ENCODE measurements at places on chromosomes 6 and 20.

DNA sequence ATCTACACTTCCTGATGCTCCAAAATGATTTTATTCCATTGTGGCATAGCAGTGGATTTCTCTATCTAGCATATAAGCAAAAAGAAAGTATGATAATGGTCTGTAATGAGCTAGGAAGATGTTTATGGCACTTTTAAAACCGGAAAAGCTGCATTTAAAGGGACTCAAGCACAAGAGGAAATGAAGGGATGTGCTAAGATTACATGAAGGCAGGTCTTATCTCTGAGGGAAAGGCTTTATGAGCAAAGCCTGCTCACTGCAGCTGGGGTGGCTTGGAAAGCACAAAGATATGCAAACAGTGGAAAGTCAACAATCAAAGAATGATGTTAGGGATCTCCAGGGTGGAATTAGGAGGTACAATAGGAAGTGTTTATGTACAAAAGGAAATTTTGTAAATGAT, 138.2 kb downstream of the TENT5A start:
- DNase-seq = no peak

GRCh38 chr6:24445704-24446103, 43.0 kb downstream of the MRS2 start:
- DNase-seq = no peak

GRCh38 chr6:20909621-20910020, 375.4 kb downstream of the CDKAL1 start:
- DNase-seq = no peak

GRCh38 chr6:30348957-30349356, 4.0 kb downstream of the RPP21 start:
- DNase-seq = no peak

GRCh38 chr6:44193307-44193910, 23.3 kb upstream of the MYMX start:
- DNase-seq = no peak

DNA sequence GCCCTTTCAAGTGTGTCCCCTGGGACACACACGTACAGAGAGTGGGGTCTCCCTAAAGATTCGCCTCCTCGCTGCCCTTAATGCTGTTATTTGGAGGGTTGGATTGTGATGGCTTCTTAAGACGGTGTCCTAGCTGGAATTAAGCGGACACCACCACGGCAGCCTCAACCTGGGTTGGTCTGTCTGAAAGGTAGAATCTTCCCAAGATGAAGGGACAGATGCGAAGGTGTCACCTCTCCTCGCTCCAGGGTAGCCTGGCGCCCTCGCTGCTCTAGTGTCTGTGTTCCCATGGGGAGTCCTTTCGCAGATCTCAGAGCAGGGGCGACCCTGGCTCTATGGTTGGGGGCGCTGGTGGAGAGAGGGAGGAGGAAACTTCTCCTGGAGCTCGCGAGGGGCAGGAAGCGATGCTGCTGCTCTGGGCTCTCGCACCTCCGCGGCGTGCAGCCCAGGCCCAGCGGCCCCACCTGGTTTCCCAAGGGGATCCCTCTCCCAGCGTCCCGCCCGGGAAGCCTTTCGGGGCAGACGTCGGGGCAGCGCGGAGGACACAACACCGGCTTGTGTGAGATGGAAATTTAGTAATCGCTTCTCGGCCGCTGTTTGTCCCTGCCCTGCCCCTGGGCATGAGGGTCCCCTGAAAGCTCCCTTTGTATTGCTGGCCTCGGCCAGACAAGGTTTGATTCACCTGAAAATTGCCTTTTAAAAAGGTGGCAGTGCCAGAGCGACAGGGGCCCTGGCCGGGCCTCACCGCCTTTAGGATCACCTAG, 1.7 kb downstream of the RSPO3 start:
- no peak for DNase-seq

- no peak for DNase-seq
These were observed 42.2 kb downstream of the CDH26 start for GRCh38 chr20:60000271-60001042.

GRCh38 chr6:43262000-43262779, 18.9 kb downstream of the TTBK1 start:
- no peak for DNase-seq

GRCh38 chr6:157462956-157463742, 82.2 kb downstream of the ZDHHC14 start:
- DNase-seq = no peak

DNA sequence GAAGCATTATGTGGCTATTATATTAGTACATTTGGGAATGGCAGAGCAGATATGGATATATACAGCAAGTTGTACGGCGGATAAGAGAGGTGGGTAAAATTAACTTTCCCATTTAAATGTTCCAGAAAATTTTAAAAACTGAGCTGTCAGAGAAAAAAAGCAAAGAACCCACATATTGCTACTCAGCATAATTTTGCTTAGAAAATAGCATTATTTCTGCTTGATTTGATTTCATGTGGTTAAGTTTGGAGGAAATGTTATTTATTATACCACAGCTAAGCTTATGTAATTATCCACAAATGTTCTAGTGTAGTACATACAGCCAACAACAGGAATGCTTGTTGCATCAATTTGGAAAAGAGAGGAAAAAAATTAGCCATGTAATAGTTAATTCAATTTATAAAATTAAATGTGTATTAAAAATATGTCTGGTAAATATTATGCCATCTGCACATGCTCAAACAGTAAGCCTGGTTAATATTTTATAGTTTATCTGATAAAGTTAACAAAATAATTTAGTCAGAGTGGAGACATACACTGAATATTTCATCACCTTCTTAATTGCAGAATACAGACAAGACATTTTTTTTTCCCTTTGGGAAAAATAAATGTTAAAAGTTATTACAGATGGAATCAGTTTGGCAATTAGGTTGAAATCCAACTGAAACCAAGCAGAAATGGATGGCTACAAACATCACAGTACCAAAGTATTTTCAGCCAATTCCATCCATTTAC, 172.1 kb upstream of the ID4 start:
- DNase-seq = no peak

DNA sequence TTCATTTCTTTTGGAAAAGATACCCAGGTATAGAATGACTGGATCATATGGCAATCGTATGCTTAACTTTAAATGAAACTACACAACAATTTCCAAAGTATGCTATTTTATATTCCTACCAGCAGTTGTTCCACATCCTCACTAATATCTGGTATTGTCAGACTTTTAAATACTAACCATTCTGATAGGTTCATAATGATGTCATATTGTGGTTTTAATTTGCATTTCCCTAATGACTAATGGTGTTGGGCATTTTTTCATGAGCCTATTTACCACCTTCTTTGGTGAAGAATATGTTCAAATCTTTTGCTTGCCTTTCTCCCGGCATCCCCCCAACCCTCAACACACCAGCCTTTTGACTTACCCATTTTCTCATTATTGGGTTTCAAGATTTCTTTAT, 96.2 kb upstream of the HMGN3 start:
- DNase-seq = no peak

DNA sequence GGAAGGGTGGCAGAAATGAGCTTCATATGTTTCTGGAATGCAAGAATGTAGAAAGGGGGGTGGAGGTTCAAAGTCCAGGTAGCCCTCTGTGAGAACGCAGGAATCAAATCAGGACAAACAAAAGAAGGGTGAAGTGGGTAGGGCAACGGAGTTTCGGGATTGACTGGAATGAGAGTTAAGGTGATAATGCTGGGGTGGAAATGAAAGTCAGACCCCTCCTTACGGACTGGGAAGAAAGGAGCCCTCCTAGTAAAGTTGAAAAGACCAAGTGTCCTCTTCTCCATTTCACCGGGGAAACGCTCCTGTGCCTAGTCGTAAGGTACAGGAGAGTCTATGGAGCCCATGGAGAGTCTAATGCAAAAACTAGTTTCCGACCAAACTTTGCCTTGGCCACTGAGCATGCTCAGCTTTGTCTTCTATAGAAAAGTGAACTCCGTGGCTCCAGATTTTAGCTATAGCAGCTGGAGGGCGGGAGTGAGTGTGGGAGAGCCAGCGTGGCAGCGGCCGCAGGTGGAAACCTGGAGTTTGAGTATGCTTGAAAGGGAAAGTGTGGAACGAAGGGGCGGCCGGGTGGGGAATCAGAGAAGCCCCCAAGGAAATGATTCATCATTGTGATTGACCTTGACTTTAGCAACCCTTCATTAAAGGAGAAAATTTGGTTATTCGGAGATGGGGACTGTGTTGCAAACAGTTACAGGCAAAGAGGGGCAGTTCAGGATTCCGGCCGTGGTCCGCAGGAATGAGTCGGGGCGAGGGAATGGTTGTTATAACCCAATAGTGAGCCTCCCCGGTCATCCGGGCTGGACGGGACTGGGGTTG, 1.3 kb upstream of the LRRC1 start:
- DNase-seq = peak; percentile 82

DNA sequence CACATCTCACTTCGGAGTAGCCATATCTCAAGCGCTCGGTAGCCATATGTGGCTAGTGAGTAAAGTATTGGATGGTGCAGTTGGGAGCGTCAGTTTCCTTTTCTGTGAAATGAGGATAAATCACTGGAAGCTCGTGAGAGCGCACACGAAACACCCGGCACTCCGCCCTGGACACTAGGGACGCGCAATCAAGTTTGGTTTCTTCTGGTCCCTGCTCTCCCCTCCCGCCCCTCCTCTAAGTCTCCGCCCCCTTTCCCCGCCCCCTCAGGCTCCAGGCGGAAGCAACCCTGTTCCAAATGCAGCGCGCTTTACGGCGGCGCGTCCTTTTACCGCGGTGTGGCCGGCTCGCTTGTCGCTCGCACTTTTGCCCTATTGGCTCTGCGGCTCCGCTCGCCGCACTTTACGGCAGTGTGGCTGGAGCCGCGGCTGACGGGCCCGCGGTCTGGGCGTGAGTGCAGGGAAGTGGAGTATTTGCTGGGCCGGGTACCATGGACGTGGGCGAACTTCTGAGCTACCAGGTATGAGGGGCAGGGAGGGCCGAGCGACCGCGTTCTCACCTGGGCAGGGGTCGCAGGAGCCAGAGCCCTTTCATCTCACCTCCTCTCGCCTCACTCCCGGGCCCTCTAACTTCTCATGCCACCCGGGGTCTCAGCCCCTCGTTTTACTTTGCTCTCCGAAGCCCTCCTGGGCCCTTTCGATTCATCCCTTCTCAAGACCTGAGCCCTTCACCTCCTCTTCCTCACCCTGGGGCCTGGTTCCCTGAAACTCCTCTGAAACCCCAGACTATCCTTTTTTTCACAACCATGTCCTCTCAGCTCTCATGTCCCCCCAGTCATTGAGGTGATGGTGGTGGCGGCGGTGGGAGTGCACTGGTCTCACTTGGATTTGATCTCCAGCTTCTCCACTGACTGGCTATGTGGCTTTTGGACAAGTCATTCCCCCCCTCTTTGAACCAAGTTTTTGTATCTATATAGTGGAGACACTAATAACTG, at the start of gene CTNNBL1:
CTNNBL1 (plus strand) TSS at position 396 of the 992 bp plus-strand sequence; CDS start at position 489, 93 bp downstream.
- peak; percentile 97 for DNase-seq

DNA sequence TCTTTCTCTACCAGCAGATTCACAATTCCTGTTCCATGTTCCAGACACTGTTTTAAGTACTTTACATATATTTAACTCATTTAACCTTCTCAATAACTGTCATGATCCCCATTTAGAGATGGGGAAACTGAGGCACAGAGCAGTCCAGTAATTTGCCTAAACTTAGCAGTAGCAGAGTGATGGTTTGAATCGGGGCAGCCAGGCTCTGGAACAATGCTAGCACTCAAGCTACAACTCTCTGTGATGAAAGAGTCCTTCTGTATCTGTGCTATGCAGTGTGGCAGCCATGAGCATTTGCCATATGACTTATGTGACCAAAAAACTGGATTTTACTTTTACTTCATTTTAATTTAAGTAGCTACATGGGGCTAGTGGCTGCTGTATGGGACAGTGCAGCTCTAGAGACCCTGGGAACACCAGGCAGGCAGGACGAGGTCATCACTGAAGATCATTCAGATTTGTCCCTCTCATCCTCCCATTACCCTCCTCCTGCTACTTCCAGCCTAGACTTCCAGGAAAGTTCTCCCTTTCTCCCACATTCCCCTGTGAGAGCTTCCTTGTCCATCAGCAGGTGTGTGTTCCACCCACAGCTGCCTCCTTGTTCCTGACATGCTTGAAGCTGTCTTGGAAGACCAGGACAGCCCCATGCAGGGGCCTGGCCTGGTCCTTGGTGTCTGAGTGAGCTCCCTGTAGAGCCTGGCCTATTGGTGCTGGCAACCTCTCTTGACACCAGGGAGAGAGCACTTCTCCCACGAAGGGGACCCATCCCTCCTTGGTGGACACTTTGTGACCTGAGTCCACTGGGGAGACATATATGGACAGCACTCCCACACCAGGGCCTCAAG, 157.0 kb downstream of the MRPL14 start:
- DNase-seq = no peak

DNA sequence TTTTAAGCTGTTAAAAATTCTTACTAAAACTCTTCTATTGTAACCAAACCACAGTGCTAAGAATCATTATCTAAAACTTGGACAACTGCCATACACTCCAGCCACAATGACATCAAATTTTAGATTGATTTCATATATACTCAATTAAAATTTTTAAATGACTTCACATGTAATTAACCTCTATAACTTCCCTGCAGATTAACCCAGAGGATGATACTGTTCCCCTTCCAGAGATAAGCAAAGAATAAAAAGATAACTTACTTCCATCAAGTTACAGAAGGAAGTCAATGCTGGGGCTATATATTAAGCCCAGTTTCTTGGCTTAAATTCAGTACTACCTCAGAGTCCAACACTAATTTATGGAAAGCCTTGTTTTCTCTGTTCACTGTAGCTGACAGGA, 71.3 kb downstream of the ARHGAP18 start:
- no peak for DNase-seq

- no peak for DNase-seq
These were observed 4.7 kb upstream of the CCN6 start for GRCh38 chr6:112049026-112049799.

DNA sequence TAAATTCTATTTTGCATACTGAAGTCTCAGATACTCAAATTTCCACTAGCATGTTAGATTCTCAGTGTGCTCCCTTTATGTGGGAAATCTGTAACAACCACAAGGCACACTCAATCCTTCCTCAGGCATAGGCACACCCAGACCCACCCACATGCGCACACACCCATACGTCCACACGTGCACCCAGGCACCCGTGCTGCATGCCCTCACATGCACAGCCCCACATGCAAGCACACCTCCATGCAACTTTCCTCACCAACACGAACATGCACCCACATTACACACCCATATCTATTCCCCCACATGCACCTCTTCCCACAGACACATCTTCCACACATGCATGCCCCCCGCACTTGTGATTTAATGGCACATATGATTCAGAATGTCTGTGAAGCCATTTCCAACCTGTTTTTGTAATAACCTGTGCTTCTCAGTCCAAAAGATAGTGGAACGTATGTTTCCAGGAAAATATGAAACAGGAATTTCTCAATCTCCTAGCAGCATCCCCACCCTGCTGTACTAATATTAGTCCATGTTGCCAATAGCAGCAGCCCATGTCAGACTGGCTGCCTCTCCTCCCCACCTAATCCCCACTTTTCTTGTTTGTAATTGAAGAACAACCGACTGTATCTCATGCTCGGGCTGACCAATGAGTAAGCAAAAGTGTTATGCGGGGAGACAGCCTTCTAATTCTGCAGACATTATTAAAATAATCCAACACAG, 11.3 kb upstream of the CYP24A1 start:
- DNase-seq = no peak

DNA sequence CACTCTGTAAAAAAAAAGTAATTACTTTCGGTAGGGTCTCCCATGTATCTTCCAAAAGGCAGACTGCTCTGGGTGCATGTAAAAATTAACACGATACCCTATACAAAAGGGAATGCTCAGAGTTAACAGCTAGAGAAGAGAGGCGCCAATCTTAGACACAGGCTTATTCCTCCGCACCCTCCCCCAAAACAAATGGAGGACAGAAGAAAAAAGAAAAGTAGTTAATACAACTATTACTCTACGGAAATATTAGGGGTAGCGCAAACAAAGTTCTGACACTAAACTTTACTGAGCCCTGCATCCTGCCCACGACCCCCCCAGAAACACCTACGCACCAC, 331 bp upstream of the UFL1 start:
- DNase-seq = no peak
